Activated naive CD4-positive, alpha-beta T cell (primary cell): ENCODE measurements at places on chromosomes 6 and 20.

DNA sequence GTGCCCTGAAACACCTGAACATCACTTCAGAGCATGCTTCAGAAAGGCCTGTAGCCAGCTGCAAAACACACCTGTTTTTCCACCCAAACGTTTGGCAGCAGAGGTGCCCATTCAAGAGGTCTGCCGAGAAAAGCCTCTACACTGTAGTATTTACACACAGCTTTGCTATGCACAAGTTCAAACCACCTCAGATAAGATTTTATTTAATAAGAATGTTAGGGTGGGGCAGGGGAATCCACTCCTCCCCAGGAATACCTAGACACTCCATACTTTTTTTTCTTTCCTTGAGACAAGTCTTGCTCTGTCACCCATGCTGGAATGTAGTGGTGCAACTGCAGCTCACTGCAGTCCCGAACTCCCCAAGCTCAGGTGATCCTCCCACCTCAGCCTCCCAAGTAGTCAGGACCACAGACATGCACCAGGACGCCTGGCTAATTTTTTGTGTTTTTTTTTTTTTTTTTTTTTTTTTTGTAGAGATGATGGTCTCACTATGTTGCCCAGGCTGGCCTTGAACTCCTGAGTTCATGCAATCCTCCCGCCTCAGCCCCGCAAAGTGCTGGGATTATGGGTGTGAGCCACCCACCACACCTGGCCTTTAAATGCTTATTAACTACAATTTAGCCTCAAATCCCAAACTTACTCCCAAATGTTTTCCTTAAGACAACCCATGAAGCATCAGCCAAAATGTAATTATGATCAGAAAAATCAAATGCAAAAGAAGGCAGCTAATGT is 9.7 kb downstream of the MRPL14 start:
- no peak for DNase-seq

GRCh38 chr20:9300534-9300933 is 213.9 kb upstream of the LAMP5 start:
- DNase-seq, result no peak

DNA sequence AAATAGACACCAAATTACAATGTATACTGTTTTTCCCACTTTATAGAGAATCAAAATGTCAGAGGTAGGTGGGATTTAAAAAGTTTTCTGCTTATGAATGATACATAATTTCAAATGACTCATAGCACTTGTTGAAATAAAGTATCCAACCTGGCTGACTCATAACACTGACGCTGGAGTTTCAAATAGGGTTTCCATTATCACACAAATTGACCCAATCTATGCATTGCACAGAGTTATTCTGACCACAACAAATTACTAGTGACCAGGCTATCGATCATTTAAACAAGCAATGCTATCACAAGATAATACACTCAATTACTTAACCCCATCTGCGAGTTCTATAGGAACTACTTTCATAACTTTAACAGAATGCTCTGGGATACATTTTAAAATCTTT is 31.9 kb upstream of the PRELID3B start:
- no peak for DNase-seq

DNA sequence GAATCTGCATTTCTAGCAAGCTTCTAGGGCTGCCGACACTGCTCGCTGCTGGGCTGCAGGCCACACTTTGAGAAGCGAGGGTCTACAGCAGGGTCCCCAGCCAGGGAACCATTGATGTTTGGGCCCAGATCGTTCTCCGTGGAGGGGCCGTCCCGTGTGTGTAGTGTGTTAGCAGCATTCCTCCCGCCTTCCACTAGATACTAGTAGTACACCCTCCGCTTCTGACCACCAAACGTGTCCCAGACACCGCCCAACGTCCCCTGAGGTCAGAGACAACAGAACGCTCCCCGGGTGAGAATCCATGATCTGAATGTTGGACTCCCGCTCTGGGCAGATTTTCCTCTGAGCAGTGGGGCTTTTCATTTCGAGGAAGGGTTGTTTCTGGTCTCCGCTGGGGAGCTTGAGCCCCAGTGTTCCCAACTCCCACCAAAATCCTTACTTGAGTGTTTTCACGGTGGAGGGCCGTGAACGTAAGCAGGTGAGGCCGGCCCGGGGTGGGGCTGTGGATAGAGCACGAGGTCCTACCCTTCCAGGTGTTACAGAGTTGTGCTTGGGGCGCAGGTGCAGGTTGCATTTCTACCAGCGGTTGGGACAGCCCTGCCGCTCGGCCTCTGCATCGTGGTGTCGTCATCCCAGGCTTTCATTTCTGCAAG is 124.6 kb downstream of the SYCP2 start:
- DNase-seq, result no peak
